Right renal cortex interstitium (tissue), 3 donors: ENCODE measurements at places on chromosomes 6 and 20. TPM values are rescaled to one million over a fixed set of nuclear protein-coding genes. Genes with fewer than 3 reads are reported as not detected.

DNA sequence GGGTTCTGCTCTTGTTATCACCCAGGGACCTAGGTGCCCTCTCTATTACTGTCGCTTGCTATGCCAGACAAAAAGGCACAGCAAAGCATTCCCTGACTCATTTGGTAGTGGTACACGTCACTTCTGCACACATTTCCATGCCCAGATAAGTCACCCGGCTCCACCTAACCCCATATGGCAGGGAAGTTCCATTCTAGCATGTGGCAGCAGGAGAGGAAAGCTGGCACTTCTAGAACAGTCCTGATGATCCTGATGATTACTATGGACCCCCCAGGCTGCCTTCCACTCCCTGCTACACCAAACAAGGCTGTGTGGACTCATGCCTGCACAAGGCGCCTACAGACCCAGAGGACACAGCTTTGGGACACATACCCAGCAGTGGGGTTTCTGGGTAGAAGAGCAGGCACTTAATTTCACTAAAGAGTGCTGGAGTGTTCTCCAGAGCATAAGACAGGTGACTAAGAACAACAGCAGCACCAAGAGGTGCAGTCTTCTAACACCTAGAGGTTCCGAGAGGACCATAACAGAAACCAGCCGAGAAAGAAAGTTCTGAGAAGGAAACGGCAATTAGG is 53.5 kb upstream of the NELFCD start:
- DNase-seq: no peak

DNA sequence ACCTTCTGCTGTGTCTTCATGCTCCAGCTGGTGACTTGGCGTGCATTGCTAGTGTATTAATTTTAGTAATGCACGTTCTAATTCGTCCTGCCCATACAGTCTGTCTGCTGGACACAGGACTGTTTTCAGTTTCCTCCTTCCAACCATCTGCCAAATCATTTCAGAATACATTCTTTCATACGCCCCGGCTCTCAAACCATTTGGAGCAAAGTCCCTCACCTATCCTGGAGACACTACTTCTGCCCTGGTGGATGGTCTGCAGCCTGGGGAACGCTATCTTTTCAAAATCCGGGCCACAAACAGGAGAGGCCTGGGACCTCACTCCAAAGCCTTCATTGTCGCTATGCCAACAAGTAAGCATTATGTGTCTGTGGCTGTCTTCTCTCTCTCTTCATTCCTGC is 60.5 kb downstream of the FNDC1 start:
- DNase-seq: no peak

- DNase-seq: no peak
These were observed 43.4 kb upstream of the CDYL start for GRCh38 chr6:4732691-4733315.

GRCh38 chr6:163940705-163941623 is 526.4 kb downstream of the QKI start:
- DNase-seq: no peak

- no peak for DNase-seq
These were observed 6.9 kb upstream of the DLL1 start for GRCh38 chr6:170297576-170298330.

- no peak for DNase-seq
These were observed 87.6 kb upstream of the COL21A1 start for GRCh38 chr6:56334937-56335336.

DNA sequence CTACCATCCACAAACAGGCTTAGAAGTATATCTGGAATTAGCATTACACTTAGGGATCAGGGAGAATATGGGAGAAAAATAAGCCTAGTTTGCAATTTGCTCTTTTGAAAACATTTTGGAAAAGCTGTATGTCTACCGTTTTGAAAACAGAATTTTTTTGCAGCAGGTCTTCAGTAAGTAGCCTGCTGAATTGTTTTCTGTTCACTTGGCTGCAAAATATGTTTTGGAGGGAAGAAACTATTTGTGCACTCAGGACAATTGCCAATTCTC is 39.6 kb downstream of the ILRUN start:
- DNase-seq: no peak

DNA sequence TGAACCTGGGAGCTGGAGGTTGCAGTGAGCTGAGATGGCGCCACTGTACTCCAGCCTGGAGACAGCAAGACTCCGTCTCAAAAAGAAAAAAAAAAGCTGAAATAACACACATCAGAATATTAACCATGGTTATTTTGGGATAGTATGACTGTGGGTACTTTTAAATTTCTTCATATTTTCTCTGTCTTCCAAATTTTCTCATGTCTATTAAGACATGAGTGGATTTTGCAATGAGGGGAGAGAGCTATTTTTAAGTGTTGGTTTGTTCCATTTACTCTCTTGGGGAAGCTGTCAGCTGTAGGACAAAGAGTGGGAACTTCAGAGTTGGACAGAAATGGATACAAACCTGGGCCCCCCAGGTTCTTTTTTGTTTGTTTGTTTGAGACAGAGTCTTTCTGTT is 10.3 kb downstream of the ADISSP start:
- no peak for DNase-seq

GRCh38 chr6:137637121-137637520 is 142.9 kb upstream of the OLIG3 start:
- peak; percentile 20 for DNase-seq

GRCh38 chr6:47075168-47075567 is 33.0 kb upstream of the ADGRF1 start:
- DNase-seq: no peak

DNA sequence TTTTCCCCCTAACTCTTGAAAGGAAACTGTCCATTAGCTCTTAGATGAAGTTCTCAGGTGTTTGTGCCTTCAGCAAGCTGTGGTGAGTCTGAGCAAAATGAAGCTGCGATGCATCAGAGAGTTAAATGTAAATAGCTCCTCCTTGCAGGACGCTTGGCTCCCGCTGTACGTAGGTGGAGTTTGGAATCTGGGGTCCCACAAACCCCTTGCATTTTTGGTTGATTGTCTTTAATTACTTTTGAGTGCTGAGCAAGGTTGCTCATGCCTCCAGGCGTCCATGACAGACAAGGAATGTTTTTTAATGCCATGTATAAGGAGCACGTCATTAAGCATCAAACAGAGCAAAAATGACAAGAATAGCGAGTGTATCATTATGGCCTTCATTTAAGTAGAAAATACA is 300.5 kb downstream of the TFAP2C start:
- DNase-seq: no peak

- no peak for DNase-seq
These were observed 92.0 kb upstream of the TMEM181 start for GRCh38 chr6:158467923-158468322.

- DNase-seq: no peak
These were observed 435 bp downstream of the DLK2 start for GRCh38 chr6:43454696-43455530.

DNA sequence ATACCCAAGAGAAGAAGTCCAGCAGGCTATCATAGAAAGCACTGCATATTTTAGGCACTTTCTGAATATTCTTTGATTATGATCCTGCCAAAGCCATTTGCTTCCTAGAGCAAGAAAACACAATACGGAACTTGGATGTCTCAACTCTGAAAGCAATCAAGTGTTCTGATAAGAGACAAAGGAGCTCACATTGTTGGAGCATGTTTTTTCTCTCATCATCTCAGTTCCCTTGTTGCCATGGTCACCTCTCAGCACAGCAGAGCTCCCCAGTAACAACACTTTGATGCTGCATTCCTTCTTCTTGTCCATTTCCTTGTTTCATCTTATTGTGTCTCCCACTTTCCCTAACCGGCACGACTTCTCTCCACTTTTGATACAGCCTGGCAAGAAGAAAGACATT is 168.7 kb upstream of the FUT9 start:
- DNase-seq: no peak

- DNase-seq: no peak
These were observed 8.3 kb downstream of the CD24 start for GRCh38 chr6:106966229-106966628.

GRCh38 chr6:41088451-41088850 is 15.7 kb downstream of the NFYA start:
- DNase-seq: no peak

- DNase-seq: no peak
These were observed 708.4 kb downstream of the CD109 start for GRCh38 chr6:74404366-74404765.

DNA sequence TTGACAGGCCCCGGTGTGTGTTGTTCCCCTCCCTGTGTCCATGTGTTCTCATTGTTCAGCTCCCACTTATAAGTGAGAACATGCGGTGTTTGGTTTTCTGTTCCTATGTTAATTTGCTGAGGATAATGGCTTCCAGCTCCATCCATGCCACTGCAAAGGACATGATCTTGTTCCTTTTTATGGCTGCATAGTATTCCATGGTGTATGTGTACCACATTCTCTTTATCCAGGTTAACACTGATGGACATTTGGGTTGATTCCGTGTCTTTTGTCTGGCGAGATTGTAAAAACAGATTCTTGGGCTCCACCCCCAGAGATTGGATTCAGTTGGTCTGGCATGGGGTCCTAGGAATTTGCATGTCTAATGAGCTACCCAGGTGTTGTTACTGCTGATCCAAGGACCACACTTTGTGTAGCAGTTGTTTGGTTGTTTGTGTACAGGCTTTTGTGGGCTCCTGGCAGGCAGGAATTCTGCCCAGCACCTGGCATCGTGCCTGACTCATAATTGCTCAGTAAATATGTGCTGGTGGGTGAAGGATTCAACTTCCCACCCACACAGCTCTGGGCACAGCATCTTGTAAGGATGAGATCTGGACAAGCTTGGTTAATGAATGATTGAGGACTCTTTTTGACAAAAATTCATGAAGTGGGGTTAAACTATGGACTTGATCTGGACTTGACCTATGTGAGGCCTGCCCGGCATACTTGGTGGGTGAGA is 5.2 kb downstream of the TOX2 start:
- no peak for DNase-seq

GRCh38 chr6:154579485-154579884 is 69.0 kb upstream of the CNKSR3 start:
- no peak for DNase-seq

DNA sequence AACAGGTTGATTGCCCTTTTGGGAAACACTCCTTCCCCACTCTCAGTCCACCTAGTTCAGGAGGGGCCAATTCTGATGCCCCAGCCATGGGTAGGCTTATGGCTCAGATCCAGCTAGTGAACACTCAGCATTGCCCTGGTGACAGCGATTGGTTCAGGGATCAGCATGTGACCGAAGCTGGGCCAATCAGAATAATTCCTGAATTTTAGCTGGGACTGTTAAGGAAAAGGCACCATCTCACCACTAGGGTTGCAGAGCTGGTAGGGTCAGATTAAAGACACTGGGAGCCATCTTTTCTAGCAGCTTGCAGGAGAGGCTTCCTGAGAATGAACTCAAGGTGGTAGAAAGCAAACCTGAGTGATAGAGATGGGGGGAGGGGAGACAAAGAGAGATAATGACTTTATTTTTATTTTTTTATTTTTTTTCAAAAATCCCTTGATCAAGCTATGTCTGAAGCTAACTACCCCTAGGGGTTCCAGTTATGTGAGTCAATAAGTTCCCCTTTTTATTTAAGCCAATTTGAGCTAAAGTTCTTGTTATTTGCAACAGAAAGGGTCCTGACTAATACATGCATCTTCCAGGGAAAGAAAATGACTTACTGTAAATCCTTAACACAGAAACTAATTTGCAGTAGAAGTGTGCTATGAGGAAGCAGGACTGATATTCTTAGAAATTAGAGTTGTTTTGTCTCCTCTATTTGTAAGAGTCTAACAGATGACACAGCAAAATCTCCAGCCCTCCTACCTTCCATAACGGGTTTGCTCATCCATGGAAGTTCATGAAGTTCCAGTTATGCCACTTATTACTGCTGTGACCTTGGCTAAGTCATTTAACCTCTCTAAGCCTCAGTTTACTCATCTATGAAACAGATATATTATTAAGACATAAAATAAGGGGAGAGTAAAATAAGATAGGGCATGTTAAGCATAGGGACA is 44.7 kb downstream of the EYA2 start:
- no peak for DNase-seq

GRCh38 chr20:47317127-47317895 is 39.2 kb downstream of the ZMYND8 start:
- no peak for DNase-seq

- DNase-seq: no peak
These were observed 77.8 kb upstream of the TGM3 start for GRCh38 chr20:2217857-2218539.

Gene PLCB1
- 54.2 TPM for polyA plus RNA-seq

Gene UNC93A
- polyA plus RNA-seq: 4.1 TPM

Gene IPCEF1
- polyA plus RNA-seq: 5.6 TPM

Gene GLO1
- 154 TPM for polyA plus RNA-seq

Gene NRSN1
- polyA plus RNA-seq: 0.15 TPM

Gene ZNF831
- 0.10 TPM for polyA plus RNA-seq

Gene SLC22A1
- polyA plus RNA-seq: 1.3 TPM

Gene PLA2G7
- polyA plus RNA-seq: 2.6 TPM

Gene RFX6
- polyA plus RNA-seq: not detected

Gene RAB44
- polyA plus RNA-seq: 0.04 TPM

Gene PROKR2
- polyA plus RNA-seq: not detected

Gene STMND1
- 0.26 TPM for polyA plus RNA-seq

Gene COL11A2
- polyA plus RNA-seq: 4.9 TPM

Gene SLC17A2
- polyA plus RNA-seq: 0.58 TPM

Gene ID4
- polyA plus RNA-seq: 156 TPM

Gene BCLAF1
- polyA plus RNA-seq: 214 TPM

Gene HUS1B
- polyA plus RNA-seq: not detected

Gene DEF6
- 3.2 TPM for polyA plus RNA-seq
